ENCODE measurements at places on chromosomes 6 and 20. TPM values are rescaled to one million over a fixed set of nuclear protein-coding genes. Genes with fewer than 3 reads are reported as not detected.

RAMACL gene
- total RNA-seq, result 0.41 TPM

ULBP3 gene
- total RNA-seq, result not detected

EPPIN gene
- total RNA-seq, result not detected

DNA sequence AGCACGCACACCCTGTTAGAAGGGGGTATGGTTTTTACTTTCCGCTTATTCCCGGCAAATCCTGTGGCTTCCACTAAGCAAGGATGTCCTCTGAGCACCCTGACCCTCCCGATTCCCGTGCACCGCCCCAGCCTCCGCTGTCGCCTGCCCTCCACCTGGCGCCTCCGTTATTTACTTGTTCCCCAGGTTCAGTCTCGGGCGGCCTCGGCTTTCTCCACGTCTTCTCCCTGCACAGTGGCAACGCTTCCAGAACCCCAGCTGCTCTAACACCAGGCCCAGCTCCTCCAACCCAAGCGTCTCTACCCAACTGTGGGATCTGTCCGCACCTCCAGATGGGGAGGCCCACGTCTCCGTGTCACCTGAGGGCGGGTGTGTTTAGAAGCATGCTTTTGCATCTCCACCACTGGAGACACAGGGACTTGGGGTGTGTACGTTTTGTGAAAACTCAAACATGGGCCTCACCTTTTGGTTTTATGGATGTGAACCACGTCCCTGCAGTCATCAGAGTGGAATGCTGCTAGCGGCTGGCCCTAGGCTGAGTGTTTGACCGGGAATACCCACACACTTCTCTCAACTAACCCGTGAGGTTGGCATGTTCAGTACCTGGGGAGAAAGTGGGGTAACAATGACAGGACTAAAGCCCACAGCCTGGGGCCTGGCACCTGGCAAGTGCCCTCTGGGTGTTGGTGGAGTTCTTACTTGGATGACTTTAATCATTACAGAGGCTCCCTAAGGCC lies 79.9 kb downstream of the THBS2 start:
- no peak for DNase-seq

DNA sequence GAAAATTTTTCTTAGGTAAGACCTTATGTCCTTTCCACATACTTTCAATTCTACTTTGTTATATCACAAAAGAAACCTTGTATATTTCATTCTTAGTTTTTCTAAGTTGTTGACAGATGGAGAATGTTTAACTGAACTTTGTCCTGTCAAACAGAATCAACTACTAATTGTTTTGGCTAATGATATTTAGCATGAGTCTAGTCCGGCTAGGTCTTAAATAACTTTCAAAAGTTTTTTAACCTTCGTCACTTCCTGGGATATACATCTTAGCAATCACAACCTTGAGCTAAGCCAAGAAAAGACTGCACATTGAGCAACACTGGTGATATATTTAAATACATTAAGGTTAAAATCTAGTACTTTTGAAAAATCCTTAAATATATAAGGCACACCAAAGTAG lies 62.9 kb upstream of the RUNX2 start:
- no peak for DNase-seq

GRCh38 chr6:159445351-159445750 lies 247.7 kb downstream of the SOD2 start:
- no peak for DNase-seq

GRCh38 chr20:1858871-1859270 lies 36.3 kb upstream of the SIRPA start:
- DNase-seq, result no peak

DNA sequence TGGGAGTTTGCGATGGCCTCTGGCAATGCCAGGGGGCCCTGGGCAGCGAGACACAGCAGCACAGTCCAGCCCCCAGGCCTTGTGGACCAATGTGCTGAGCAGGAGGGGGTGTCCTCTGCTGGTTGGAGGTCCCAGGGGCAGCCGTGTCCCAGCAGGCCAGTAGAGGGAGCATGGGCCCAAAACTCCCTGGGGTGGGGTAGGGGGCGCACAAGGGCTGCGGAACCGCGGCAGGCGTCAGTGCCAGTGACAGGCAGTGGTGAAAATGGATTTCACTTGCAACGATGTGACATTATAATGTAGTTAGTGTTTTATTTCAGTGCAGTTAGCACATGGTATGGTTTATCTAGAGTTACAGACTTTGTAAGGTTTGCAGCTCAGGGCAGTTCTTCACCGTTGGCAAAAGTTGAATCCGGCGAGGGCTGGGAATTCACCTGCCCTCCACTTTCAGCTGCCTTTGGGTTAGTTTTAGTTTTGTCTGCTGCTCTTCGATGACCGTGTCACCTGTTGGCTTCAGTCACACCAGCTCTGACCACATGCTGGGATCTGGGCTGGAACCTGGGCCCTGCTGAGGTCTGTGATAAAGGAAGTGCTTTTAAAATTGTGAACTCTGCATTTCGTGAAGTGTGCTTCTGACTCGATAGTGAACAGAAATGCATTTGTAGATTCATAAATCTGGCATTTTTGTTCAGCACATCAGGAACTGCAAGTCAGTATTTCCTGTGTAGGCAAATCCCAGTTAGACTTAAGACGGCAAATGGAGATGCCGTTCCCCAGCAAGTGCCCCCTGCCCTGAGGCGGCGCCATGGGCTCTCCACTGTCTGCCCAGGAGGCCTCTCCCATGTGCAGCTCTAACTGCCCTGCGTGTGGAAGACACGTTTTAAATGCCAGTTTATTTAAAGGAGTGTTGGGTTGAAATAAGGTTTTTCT lies 46.8 kb downstream of the PYGB start:
- peak; percentile 44 for DNase-seq

DNA sequence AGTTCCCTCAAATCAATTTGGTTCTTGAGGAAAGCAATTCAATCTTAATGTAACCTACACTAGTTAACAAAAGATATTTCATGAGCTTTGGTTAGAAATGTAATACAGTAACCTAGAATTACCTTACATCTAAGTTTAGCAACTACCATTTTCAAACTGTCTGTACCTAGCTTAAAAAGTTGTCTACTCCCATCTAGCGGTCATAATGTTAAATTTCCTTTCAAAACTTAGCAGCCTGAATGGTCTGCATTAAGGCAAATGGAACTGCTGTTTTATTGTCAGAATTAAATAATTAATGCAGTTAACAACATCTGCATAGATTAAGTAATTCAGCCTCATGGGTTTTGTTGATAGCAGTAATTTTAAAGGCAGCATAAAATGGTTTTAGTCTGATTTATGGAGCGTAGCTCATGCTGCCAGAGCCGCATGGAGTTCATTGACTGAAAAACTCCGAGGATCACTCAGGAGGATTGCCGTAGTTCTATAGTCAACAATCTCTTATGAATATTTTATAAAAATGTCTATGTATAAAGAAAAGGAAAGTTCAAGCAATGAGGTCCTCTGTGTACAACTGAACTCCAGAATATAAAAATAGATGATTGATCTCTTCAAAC lies 485.4 kb upstream of the MANEA start:
- DNase-seq, result no peak

DNA sequence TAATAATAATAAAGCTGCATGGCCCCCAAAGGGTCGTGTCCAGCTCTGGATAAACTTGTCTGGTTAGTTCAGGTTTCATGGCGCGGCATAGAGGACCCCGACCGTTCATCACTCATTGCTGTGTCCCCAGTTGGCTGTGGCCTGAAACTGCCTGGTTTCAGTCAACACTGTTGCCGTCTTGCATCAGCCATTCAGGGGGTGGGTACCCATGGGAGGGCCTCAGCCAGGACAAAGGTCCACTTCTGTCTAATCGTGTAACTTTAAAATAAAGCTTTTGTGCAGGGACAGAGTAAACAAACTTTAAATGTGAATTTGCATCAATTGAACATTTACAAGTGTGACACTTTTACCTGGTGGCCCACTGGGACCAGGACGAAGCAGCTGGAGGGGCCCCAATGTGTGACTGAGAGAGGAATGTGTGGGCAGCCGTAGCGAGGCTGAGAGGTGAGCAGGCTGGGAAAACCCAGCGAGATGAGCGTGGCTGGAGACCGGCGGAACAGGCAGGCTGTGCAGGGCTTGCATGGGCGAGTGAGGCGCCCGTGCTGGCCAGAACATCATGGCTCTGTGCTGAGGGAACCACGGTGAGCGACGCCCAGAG lies 22.3 kb upstream of the UNC93A start:
- DNase-seq, result no peak

GRCh38 chr20:869606-870005 lies 36.1 kb downstream of the FAM110A start:
- DNase-seq, result no peak

GRCh38 chr6:36577301-36577700 lies 16.9 kb upstream of the SRSF3 start:
- DNase-seq, result no peak
